Non-pigmented ciliary epithelial cell (primary cell): ENCODE measurements at places on chromosomes 1 and 21.

DNA sequence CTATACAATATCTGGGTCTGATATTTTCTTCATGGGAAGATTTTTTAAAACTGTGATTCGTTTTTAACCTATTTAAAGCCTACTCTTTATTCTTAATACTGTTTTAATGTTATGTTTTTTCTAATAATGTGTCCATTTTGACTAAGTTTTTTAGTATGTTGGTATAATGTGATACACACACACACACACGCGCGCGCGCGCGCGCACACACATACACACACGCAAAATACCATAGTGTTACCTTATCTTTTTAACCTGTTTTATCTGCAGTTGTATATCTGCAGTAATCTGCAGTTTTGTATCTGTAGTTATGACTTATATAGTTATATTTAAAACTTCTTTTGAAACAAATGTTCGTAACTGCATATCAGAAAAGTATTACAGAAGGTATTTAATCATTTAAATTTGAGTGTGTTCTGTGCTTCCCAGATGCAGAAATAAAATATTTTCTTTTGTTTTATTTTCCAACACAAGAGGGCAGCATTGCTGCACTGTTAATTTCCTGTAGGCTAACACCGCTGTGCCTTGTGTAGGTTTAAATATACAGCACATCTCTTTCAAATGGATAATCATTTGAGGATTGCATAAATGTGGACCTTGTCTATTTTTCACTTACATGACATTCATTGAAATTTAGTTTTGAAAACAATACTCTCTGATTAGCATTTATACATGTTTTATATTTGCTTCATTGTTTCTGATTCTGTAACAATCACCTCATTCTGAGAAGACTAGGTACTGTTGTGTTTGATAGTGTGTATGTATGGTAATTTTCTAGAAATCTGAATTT lies 166.1 kb downstream of the PDE4B start:
- no peak for DNase-seq

DNA sequence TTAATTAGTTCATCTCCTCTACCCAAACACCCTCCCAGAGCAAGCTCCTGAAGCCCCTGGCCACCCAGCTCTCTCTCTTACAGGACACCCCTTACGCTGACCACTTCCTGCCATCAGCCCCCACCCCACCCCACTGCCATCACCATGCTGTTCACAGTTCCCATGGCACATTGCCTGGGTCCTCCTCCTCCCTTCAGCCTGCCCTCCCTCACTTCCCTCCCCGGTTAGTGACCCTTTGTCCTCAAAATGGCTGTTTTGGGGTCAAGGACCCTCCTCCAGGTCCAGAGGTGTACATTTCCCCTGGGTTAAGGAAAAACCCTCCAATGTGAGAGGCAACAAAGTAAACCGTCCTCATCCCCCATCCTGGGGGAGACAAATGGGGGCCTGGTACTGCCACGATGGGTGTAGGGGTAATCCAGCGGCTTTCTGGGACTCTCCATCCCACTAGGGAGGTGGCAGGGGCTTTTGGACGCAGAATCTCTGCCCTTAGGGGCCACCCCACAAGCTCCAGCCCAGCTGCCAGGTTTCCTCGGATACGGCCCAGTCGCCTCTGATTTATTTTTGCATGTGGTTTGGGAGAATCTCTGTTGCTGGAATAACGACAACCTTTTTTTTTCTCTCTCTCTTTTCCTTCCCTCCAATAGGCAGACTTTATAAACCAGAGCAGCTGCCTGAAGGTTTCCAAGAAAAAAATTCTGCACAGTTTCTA lies 8.5 kb downstream of the CAMK2N1 start:
- DNase-seq: no peak

DNA sequence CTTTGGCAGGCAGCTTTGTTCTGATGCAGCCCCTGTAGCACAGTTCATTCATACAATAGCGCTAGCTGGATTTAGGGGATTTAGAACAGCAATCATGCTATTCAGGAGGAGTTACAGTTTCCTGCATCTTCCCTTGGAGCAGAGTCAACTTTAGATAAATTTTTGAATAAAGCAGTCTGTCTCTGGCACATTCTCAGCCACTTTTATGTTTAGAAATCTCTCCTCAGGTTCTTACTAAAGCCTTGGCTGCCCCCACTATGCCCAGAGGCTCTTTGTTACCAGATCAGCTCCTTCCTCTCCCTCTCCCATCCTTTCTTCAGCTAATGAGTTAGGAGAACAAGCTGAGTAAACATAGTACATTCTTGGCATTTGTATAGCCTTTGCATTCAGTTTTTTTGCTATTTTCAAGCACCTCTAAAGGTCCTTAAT lies 17.0 kb upstream of the PIGC start:
- DNase-seq: no peak

GRCh38 chr1:14724678-14725077 lies 126.2 kb downstream of the KAZN start:
- DNase-seq: no peak

DNA sequence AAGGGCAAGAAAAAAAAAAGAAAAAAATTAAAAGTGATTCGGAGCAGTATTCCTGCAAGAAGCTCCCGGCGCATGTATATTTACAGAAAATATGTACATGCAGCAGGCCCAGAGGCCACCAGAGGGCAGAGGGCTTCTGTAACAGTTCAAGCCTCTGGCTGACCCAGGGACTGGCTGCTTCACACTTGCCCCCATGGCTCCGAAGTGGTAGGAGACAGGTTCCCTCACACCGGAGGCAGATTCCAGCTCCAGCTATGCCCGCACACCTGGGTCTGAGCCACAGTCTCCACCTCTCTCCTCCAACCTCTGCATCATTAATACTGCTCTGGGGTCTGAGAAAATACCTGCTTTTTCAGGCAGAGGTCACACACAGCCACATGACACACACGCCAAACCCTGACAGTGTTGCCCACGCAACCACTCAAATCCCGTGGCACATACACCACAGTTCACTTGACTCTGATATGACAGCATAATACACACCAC lies 2.2 kb upstream of the ARHGAP30 start:
- no peak for DNase-seq

- DNase-seq: no peak
Measured at GRCh38 chr1:171786534-171786933, 5.1 kb downstream of the METTL13 start.

GRCh38 chr1:31866450-31867032 lies 50.7 kb upstream of the SPOCD1 start:
- DNase-seq: no peak

- no peak for DNase-seq
Measured at GRCh38 chr1:89877756-89878155, 56.9 kb downstream of the LRRC8D start.

GRCh38 chr1:51877434-51878307 lies 856 bp downstream of the NRDC start:
- DNase-seq: no peak

DNA sequence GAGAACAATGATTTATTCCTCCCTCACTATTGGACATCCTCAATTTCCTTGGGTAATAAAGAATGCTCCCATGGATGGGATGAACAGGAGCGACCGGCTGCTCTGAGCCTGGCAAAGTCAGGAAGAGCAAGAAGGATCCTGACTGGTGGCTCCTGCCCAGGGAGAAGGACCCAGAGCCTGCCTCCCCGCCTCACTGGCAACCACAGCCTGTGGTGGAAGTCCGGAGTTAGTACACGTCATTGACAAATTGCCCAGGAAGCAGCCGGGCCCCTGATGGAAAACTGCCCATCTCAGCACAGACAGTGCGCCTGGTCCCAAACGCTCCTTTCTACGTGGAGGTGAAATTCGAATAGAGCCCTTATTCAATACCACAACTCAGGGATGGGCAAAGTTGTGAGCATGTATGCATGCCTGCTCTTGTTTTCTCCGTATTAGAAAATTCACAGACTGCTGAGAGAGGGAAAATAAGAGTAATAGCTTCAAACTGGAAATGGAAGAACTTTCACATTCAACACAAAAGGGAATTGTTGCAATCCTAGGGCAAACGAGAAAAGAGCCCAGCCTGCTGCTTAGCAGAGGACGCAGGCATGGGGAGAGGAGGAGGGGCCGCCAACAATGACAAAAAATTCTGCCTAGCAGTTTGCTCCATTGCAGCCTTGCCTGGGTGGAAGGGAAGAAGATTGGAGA lies 397.1 kb upstream of the VAMP3 start:
- DNase-seq: no peak

DNA sequence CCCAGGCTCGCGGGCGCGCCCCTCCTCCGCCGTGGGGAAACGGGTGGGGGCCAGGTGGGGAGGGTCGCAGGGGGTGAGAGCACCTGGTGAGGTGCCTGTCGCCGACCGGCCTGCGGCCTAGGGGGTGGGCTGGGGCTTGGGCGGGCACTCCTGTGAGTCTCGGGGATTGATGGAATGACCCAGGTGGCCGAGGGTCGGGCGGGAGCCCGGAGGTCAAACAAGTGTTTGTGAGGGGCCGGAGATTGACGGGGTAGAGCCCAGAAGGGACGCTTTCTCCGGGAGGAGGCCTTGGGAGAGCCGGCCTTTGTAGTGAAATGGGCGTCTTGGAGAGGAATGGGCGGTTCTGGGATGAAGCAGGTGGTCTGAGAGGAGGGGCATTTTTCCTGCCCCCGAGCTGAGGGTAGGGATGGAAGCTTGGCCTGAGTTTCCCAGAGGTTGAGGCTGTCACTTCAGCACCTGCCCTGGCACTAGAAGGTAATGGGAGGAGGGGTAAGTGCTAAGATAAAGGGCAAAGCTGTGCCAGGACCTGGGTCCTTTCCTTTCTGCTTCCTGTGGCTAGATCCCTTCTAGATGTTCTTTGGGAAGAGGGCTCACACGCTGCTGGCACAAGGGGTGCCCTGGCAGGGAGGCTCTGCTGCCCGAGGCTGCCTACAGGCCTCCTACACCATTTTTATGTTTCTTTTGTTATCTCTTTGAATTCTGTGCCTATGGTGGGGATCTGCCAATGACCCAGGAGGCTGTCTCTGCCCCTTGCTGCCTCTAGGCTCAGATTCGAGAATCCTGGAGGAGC lies 56.1 kb downstream of the NDUFS5 start:
- no peak for DNase-seq

DNA sequence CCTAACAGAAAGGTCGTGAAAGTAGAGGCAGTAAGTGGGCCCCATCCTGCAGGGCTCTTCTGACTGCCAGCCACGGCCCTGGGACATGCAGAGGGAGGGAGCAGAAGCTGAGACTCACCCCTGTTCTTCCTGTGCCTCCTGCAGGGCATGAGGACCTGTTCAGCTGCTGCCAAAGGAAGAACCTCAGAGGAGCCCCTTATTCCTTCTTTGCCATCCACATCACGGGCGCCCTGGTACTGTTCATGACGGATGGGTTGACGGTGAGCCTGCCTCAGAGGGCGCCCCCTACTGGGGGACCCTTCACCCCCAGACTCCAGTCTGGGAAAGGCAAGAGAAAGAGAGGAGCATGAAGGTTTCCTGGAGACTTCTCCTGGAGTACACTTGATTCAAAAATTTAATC lies 47.1 kb downstream of the ELK4 start:
- no peak for DNase-seq

GRCh38 chr21:41328660-41329607 lies 12.3 kb downstream of the FAM3B start:
- no peak for DNase-seq

- DNase-seq: no peak
Measured at GRCh38 chr1:207670997-207671396, 26.1 kb downstream of the CR1L start.

DNA sequence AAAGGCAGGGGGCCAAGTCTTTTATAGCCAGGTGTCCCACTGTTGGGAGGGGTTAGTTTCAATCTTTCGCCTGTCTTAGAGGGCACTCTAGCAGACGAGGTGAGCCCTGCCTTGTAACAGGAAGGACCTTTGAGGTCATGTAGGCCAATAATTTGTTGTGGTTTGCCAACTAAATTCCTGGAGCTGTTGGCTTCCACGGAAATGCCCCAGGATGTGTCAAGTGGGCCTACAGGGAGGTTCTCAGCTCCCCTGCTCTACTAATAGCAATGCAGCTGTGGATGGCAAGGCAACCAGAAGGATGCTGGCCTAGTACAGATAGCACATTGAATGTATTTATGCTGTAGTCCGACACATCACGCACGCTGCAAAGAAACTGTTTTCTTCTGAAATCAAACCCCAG lies 22.3 kb upstream of the CASQ2 start:
- DNase-seq: no peak

GRCh38 chr1:119554183-119554582 lies 47.2 kb downstream of the HSD3B1 start:
- peak; percentile 86 for DNase-seq

GRCh38 chr1:183674339-183674738 lies 21.2 kb upstream of the APOBEC4 start:
- no peak for DNase-seq

GRCh38 chr21:43190544-43190943 lies 21.7 kb downstream of the CRYAA start:
- DNase-seq: no peak

DNA sequence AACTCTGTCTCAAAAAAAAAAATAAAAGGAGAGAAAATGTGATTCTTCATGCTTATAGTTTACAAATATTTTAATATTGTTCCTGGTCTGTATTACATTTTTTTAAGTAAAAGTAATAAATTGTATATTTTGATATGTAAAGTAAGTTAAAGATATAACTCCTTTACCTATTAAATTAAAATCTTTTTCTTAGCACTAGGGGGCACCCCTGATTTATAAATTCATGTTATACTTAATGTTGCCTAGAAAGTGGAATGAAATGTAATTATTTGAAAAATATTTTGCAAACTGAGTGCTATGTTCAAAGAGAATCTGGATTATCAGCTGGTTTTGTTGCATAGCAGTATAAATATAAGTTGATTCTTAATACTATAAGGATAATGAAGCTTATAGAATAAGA lies 49.2 kb downstream of the RALGPS2 start:
- peak; percentile 3 for DNase-seq

DNA sequence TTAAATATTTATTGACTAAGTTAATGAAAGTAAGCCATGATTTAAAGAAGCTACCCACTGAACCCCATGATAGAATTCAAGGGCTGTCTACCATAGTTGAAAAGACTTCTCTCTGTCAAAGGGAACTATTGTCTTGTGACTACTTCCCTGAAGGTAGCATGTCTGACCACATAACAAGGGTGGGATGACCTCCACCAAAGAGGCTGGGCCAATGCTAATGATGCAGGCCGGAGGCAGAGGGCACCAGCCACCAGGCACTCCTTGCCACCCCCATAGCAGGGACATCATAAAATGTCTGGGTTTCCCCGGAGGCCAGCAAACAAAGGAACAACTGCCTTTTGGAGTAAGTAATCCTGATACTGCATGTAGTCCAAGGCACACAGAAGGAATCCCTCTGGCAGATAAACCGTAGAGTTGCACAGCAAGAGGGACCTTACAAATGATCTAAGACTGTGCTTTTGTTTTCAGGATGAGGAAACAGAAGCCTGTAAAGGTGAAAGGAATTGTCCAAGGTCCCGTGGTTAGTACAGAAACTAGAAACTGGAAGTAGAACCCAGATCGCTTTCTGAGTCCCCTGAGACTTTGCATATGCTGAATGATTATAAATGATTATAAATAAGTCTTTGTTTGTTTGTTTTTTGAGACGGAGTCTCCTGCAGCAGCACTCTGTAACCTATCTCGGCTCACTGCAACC lies 33.5 kb upstream of the ITPKB start:
- DNase-seq: no peak
